ENCODE measurements at places on chromosomes 4 and X.

DNA sequence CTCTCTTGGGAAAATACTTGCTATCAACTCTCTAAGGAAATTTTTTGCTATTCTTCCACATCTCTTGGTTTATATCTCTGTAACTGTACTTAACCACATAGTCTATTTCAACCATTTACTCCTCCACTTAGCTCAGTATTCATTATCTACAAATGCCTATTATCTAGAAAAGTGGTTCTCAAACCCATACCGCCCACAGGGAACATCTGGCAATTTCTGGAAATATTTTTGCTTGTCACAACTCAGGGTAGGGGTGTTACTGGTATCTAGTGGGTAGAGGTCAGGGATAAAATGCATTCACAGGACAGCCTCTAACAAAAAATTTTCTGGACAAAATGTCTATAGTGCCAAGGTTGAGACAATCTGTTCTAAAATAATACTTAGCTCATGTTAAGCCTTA lies 14.4 kb downstream of the ATRX start:
- H3K27ac ChIP-seq, result no peak overlapping the region
- peaks cover 18% of the 10 kb centered on the region for H3K36me3 ChIP-seq
- H3K4me3 ChIP-seq, result no peak overlapping the region
- no peaks in the 10 kb centered on the region for H3K27me3 ChIP-seq
- no peak for DNase-seq
- peaks cover 30% of the 10 kb centered on the region for H3K4me1 ChIP-seq

- H3K36me3 ChIP-seq, result peaks cover 65% of the 10 kb centered on the region
- no peaks in the 10 kb centered on the region for H3K27me3 ChIP-seq
- DNase-seq, result no peak
- H3K4me1 ChIP-seq, result peaks cover 9% of the 10 kb centered on the region
- H3K27ac ChIP-seq, result no peak overlapping the region
These were observed 21.2 kb upstream of the LAMTOR3 start for GRCh38 chr4:99915449-99915848.

- no peak overlapping the region for H3K27ac ChIP-seq
- no peaks in the 10 kb centered on the region for H3K27me3 ChIP-seq
- no peaks in the 10 kb centered on the region for H3K36me3 ChIP-seq
- no peak overlapping the region for H3K4me3 ChIP-seq
- no peak for DNase-seq
These were observed 53.4 kb downstream of the KDR start for GRCh38 chr4:55071951-55072350.

DNA sequence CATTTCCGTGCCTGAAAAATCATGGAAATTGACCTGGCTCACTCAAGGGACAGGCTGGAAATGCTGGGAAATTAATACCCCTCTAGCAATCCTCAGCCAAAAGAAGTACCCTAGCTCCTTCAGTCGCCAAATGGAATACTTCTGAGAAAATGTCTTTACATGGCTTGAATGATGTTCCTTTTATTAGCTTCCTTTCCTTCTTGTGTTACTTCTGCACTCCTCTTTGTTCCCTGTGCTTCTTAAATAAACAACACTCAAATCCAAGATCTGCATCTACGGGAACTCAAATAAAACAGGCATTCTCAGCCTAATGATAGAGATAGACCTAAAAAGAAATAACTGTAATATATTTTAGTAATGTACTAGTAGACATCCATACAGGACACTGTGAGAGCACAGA lies 36.1 kb downstream of the SPARCL1 start:
- no peaks in the 10 kb centered on the region for H3K27me3 ChIP-seq
- H3K36me3 ChIP-seq, result no peaks in the 10 kb centered on the region
- no peak overlapping the region for H3K27ac ChIP-seq
- H3K4me3 ChIP-seq, result no peak overlapping the region
- no peak for DNase-seq

DNA sequence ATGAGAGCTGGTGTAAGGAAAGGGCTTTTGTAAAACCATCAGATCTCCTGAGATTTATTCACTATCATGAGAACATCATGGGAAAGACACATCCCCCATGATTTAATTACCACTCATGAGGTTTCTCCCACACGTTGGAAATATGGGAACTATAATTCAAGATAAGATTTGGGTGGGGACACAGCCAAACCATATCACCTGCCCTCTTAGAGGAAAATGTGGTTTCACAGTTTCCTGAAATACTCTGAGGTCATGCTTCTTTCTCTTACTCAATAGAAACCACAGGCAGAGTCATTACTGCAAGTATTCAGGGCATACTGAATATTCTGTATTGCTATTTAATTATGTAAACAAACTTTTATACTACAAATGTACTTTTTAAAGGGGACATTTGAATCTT lies 1453.3 kb downstream of the PCDH18 start:
- no peaks in the 10 kb centered on the region for H3K4me1 ChIP-seq
- H3K4me3 ChIP-seq, result no peak overlapping the region
- H3K27ac ChIP-seq, result no peak overlapping the region
- H3K36me3 ChIP-seq, result no peaks in the 10 kb centered on the region
- no peak for DNase-seq

- no peaks in the 10 kb centered on the region for H3K4me1 ChIP-seq
- no peak overlapping the region for H3K4me3 ChIP-seq
- H3K36me3 ChIP-seq, result no peaks in the 10 kb centered on the region
- no peak for DNase-seq
These were observed 300.1 kb upstream of the SLC7A11 start for GRCh38 chr4:138542191-138542776.

- no peak for DNase-seq
- no peak overlapping the region for H3K4me3 ChIP-seq
- no peaks in the 10 kb centered on the region for H3K4me1 ChIP-seq
- no peaks in the 10 kb centered on the region for H3K36me3 ChIP-seq
- no peaks in the 10 kb centered on the region for H3K27me3 ChIP-seq
These were observed 41.9 kb downstream of the SLC34A2 start for GRCh38 chr4:25697516-25697915.
